ENCODE measurements at places on chromosomes 12 and 14.

DNA sequence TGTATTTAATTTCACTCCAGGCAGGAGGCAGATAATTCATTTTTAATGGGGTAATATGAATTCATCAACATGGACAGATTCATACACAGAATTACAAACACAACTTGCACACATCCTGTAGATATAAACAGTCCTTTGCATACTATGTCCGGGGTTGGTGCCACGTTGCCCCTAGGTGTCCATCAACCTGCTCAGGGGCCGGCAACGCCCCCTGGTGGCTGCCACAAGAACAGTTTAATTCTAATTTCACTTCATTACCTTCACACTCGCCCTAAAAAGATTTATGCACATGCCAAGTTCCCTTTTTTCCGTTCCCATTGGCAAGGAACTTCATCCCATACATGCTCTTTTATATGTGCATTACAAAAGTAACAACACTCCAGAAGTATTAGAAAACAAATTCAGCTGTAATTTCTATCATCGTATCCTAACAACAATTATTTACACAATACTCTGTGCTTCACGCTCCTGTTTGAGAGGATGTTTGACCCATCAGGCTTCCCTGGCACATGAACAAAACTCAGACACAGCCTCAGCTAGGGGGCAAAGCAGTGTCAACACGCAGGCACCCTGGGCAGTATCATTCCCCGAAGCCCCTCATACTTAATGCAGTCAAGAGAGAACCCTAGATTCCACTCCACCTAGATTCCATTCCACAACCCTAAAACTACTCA is 15.5 kb downstream of the MANSC1 start:
- peak; percentile 45 for DNase-seq

GRCh38 chr12:2004113-2004929 is at the start of gene DCP1B:
Gene DCP1B (minus strand): TSS chr12:2004457. CDS start chr12:2004431, 26 bp downstream.
- peak; percentile 93 for DNase-seq

DNA sequence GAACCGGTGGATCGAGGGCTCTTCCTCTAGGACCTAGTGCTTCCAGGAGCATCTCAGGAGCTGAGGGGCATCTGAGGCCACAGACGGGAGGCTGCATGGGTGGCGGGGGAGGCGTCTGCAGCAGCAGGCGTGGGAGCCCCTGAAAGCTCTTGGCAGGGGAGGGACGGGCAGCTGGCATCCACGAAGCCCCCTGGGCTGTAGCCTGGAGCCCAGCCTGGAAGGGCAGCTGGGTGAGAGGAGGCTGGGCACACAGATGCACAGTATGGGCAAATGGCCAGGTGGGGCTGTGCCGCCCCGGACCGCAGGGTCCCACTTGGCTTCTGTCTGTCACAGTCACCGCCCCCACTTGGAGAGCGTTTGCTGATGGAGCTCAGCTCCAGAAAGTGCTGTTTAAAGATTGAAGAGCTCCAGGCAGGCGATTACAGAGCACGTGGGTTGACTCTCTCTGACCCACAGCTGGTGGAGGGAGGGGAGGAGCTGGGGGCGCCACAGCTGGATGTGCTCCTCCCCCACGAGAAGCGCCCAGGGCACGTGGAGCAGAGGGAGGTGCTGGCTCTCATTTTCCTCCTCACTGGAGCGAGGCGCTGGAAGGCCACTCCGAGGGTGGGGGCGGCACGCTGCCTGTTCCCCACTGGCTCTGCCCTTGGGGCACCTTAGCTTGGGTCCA is 155.0 kb upstream of the C14orf180 start:
- DNase-seq = no peak

GRCh38 chr12:67306712-67307111 is 37.6 kb downstream of the CAND1 start:
- DNase-seq = no peak

- DNase-seq = no peak
Observed at GRCh38 chr12:52046859-52047258, 4.4 kb upstream of the NR4A1 start.

DNA sequence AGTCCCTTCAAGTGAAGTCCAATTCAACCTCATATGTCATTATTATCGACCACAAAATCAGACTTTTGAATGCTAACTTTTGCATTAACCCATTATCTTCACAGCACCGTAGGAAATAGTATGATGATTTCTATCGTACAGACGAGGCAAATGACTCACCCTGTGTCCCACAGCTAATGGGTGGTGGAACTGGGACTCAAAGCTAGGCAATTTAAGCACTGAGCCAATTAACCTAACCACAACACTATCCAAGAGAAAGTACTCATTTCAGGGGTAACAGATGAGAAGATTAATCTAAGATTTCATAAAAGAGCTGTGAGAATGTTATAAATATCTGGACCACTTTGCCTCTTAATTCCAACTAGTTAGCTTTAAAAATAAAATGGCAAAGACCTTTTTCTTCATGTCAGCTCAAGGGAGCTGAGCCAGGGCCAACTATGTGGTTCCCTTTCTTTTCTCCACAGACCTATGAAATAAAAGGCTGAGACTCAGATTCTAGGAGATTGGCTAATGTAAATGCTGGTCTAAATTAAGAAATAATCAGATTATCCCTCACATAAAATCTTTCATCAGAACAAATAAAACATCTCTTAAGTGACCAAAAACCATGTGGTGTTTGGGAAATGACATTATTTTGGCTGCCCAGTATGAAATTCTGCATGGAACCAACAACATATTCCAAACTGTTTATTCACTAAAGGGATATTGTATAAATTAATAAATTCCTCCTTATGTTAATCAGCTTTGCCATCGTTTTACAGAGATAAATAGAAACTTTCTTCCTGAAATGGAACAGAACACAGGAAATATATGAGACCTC is 4.9 kb downstream of the PTGER2 start:
- DNase-seq = no peak

- DNase-seq = no peak
Observed at GRCh38 chr12:104750061-104750460, 208.0 kb downstream of the SLC41A2 start.

DNA sequence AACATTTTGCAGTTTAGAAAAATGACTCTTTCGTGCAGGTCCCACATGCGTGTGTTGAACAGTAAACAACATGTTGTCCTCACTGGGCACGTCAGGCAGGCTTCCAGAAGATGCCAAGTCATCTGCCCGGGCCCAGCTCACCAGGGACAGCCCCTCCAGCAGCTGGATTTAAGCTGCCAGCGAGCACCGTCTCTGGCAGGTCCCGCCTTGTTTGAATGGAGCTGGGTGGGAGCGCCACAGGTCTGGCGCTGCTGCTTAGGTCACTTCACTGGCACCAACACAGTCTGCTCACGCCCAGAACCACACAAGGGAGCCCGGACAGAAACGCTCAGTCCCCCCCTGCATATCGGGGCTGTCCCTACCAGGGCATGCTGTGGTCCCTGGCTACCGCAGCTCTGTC is 33.1 kb upstream of the MMP17 start:
- no peak for DNase-seq

DNA sequence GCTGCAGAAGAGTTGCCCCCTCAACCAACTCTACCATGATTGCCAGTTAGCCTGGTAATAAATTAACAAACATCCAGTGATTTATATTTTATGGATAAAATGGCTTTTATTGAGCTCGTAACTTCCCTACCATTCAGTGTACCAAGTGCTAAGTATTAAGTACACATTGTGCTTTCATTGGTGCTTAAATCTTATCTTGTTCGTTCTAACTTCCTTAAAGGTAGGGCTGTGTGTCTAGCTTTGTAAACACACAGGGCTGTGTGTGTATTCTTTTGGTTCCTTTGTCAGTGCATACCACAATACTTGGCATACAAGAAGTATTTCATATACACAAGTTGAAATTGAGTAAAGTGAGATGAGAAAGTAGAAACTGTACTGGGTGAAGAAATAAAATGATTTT is 80.4 kb downstream of the KCNC2 start:
- no peak for DNase-seq

GRCh38 chr12:83404521-83404920 is 717.8 kb downstream of the TMTC2 start:
- DNase-seq = no peak

DNA sequence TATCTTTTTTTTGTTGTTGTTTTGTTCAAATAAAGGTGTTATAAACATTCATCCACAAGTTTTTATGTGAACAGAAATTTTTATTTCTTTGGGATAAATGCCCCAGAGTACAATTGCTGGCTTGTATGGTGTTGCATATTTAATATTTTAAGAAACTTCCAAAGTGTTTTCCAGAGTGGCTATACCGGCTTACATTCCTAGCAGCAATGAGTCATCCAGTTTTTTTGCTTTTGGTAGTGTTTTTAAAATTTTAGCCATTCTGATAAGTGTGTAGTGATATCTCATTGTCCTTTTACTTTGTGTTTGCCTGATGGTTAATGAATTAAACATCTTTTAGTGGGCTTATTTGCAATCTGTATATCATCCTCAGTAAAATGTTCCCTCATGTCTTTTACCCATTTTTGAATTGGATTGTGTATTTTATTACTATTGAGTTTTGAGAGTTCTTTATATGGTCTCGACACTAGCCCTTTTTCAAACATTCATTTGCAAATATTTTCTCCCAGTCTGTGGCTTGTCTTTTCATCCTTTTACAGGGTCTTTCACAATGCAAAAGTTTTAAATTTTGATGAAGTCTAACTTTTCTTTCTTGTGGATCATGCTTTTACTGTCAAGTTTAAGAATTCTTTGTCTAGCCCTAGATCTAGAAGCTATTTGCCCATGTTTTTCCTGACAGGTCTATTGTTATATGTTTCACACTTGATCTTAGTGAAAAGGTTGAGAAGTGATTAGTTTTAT is 29.5 kb downstream of the PPP4R4 start:
- no peak for DNase-seq

GRCh38 chr12:129870796-129871195 is 33.0 kb downstream of the TMEM132D start:
- DNase-seq = no peak

GRCh38 chr14:68817506-68818212 is 24.8 kb upstream of the ZFP36L1 start:
- no peak for DNase-seq

DNA sequence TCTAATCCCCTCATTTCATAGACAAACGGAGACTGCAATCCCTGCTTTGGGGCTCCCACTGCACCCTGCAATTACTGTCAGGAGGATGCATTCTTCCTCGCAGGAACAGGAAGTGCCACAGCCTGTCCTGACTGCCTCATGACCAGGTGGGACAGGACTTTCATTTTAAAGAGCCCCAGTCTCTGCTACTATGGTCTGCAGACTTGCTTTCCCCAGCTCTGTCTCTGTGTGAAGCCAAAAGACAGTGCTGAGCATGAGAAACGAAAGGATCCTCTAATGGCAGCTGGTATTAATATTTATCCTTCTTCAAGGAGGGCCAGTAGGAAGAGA is 60.0 kb upstream of the PNMA1 start:
- no peak for DNase-seq

DNA sequence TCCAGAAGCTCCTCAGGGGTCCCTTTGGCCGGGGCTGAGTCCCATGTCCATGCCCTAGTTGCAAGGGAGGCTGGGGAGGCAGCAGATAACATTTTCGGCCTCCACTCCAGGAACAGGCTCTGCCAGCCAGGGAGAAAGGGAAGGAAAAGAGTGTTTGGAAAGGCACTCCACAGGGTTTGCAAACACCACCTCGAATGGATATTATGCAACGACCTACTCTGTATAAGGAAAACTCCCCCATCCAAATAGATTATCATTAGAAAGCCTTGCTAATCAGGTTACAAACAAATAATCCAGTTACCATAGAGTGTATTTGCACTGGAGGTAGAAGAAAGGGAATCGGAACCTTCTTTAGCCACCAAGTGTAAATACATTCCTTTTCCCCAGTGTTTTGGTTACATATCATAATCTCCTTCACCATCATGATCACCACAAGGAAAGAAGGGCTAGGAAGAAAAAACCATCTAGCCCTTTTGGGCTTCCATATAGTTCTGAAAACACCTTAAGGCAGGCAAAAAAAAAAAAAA is 40.4 kb downstream of the TMCC3 start:
- no peak for DNase-seq

DNA sequence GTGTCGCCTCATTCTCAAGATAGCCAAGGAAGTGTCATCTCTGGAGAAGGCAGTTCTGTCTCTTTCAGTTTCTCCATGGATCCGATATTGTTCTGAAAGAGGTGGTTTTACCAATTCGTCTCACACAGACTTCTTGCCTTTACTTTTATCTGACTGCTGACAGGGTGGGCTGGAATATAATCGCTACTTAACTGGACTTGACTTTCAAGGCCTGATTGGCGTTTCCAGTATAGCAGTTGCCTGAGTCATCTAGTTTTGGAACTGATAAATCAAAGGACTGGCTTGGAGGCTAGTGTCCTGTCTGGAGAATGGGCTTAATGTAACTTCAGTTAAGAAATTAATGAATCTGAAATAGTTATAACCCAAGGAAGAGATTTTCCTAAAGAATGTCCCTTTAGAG is 21.6 kb downstream of the PRKCH start:
- no peak for DNase-seq

DNA sequence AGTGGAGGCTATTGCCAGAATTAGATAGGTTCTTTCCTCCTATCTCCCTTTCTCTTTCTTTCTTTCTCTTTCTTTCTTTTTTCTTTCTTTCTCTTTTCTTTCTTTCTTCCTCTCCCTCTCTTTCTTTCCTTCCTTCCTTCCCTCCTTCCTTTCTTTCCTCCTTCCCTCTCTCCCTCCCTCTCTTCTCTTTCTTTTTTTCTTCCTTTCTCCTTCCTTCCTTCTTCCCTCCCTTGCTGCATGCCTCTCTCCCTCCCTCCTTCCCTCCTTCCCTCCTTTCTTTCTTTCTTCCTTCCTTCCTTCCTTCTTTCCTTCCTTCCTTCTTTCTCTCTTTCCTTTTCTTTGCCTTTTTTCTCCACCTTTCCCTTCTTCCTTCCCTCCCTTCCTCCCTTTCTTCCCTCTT is 16.4 kb upstream of the MDGA2 start:
- DNase-seq = no peak

GRCh38 chr12:49345825-49346658 is 646 bp upstream of the DNAJC22 start:
- DNase-seq = no peak

GRCh38 chr14:96217376-96217913 is 12.8 kb downstream of the BDKRB2 start:
- DNase-seq = no peak

DNA sequence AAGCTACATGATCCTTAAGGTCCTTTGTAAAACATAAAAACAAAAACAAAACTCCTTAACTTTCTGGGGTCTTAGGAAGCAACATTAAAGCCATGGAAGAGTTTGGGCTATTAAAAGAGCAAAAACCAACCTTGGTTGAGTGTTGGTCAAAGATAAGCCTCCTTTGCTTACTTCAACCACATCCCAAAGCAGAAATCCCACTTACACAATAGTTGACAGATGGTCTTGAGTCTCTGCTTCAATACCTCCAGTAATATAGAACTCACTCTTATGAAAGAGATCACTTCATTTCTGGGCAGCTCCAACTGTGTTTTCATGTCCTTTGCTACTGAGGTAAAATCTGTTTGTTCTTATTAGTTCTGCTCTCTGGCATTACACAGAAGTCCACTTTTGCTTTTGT is 125.8 kb downstream of the SLC38A4 start:
- DNase-seq = no peak
